Stimulated activated CD4-positive, alpha-beta T cell treated with anti-CD3 and anti-CD28 coated beads, Interleukin-1b, Interleukin-23, amount 100 ng/mL, for 1 hour (primary cell): ENCODE measurements at places on chromosomes 7 and 10.

DNA sequence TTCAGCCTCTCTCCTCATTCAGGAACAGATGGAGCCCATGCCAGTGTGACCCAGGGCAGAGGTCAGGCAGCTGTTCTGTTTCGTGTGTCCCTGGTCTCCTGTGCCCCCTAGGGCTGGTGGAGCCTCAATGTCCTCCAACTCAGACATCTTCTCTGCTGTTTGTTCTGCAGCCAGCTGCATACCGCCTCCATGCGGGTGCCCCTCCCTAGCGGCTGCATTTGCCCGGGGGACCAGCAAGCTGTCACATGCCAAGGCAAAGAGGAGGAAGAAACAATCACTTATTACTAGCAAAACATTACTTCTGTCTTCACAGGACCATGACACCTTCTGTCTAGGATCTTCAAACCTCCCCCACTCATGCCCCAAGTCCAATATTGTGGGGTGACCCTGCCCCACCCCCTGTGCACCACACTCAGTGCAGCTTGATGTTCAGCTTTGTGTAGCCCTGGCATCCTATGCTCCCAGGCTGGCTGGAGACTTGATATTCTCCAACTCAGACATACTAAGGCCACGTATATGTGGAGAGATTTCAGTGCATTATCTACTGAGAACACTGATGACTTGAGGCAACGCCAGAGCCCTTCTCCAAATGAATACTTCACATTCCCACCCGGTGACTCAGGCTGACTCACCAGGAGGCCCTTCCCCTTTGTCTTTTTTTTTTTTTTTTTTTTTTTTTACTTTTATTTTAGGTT is 188.9 kb downstream of the SKIDA1 start:
- no peak for DNase-seq

- DNase-seq: no peak
Measured at GRCh38 chr10:103921750-103922195, 3.8 kb upstream of the STN1 start.

DNA sequence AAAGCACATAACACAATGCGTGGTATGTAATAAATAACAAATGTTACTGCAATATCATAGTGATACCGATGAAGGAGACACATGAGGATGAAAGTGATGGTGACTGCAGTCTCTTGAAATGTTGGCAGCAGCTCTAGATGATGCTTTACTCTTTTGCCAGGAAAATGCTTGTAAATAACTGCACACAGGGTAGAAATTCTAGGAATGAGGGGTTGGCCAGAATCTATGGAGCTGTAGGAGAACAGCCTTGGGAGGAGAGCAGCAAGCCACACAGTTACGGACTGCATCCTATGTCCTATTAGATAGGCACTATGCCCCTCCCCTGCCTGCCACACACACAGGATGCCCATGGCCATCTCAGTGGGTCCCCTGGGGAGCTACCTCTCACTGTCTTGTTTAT is 97.6 kb upstream of the GSDME start:
- DNase-seq: no peak

GRCh38 chr10:21463436-21463835 is 62.0 kb downstream of the SKIDA1 start:
- no peak for DNase-seq

DNA sequence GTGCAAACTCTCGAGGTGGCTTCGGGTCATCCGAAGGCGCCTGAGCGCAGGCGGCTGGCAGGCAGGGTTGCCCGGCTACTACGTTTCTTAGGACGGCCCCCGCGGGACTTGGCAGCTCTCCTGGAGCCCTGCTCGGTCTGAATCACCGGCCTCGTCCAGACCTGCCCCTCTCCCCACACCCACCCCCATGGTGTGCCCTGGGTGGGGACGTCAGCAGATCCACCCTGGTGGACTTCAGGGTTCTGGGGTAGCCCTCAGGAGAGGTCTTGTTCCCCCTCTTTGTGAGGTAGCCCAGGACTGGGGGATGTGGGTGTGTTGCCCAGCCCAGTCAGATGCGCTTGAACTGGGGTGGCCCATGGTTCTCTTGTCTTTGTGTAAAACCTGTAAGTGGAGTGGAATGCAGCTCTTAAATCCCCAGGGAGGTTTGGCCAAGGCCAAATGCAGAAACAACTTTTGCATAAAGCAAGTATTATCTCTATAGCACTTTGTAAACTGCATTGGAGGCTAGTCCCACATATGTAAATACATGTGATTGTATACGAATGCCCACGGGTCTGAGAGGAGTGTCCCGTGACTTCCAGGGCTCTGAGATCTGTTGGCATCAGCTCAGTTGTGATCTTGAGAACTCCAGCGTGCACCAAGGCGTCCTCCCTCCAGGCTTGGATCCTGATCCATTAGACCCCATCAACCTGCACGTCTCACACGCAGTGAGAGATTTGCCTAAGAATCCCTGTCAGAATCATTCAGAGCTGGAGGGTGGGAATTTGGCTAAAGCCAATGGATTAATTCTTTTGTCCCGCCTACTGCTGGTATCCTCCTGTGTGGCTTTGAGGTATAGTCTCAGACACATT is 1.8 kb downstream of the PFKFB3 start:
- DNase-seq: no peak

DNA sequence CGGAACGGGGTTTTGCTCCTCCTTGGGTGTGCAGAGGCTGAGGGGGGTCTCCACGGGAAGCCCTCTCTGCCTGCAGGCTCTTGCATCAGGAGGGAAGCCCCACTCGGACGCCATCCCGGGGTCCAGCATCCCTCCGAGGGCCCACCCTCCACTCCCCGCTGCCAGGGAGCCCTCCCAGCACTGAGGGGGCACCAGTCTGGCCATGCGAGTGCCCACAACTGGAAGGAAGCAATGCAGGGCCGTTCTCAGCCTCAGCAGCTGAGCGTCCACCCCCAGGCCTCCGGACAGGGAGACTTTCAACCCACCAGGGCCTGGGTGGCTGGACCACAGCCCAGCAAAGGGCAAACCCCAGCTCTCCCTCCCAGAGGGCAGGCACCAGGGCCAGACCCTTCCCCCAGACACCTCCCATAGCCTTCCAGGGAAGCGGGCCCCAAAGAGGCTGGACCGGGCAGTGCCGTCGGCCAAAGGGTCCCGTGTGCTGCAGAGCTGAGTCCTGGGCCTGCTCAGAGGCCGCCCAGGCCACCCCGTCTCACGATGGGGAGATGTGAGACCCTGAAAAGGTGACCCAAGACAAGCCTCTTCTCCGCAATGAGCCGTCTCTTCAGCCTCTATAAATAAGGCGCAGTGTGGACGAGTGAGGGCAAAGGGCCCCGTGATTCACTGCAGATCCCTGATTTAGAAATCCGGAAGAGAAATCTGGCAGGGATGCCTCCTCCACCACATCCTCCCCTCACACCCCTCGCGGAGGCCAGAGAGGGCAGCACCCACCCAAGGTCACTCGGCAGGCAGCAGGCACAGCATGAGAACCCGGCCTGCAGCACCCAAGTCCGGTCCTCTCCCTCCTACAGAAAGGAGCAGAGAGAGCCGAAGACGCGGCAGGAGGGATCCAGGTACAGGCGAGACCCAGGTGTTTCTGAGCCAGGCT is 81.9 kb upstream of the DNAAF5 start:
- DNase-seq: no peak

DNA sequence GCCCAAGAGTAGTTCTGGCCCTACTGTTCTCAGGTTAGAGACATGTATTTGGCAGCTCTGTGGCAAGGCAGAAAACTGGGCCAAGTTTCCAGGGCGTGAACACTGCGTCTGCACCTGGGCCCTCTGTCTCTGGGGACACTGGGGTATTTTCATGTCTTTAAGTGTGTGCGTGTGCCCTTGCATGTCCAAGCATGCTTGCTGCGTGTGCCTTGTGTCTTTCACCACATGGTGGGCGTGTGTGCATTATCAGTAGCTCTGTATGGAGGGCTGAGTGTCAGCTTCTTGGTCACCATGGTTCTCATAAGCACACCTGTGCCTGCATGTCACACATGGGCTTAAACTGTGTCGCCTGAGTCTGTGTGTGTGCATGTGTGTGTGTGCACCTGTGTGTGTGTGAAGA is 69.3 kb downstream of the HIPK2 start:
- no peak for DNase-seq

GRCh38 chr7:133480868-133481267 is 228.0 kb downstream of the EXOC4 start:
- DNase-seq: no peak

DNA sequence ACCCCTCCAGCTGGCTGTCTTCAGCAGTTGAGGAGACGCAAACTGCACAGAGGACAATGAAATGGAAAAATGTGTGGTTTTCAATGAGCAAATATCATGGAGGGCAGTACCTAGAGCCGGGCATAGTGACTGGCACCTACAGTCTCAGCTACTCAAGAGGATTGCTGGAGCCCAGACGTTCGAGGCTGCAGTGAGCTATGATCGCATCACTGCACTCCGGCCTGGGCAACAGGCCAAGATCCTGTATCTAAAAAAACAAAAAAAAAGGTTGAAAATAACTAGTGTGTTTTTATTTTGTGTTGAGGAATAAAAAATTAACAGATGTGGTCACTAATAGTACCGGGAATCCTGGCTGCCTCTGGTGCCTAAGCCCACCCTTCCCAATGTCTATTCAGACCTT is 345.5 kb downstream of the GALNT17 start:
- DNase-seq: no peak

- DNase-seq: no peak
Measured at GRCh38 chr7:6502886-6503285, 48.4 kb downstream of the GRID2IP start.

- DNase-seq: no peak
Measured at GRCh38 chr10:118485641-118486040, 109.8 kb downstream of the PRLHR start.

- DNase-seq: no peak
Measured at GRCh38 chr10:74058658-74059057, 60.7 kb downstream of the VCL start.

DNA sequence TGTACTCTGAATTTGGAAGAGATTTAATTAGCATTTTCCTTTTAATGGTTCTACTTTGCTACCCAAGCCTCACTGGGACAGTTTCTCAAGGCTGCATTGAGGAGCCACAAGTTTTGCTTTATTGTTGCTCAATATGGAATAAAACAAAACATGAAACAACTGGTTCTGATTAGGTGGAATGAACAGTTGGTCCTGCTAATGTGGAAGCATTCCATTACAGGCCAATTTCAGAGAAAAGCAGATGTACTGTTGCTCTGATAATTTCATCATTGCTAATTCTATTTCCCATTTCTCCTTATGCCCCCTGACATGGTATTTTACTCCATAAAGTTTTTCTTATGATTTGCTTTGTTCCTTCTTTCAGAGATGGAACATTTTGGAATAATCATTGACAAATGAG is 66.0 kb upstream of the PAPSS2 start:
- DNase-seq: no peak

DNA sequence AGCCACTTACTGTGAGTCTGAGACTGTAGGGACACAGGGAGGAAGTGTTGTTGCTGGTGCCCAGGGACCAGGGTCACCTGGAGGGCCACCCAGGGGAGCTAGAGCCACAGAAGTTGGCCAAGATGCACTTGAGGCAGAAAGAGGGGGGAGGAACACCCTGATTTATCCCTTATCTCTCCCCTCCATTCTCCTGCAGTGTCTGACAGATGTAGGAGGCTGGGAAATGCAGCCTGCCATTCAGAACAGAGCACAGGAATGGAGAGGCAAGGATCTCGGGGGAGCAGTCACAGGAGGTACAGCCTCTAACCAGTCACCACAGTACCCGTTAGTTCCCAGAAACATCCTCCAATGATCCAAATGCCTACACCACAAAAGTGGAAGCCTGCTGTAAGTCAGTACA is 118.4 kb upstream of the SLC26A5 start:
- no peak for DNase-seq

- DNase-seq: no peak
Measured at GRCh38 chr10:123429706-123430221, 236.4 kb upstream of the GPR26 start.

DNA sequence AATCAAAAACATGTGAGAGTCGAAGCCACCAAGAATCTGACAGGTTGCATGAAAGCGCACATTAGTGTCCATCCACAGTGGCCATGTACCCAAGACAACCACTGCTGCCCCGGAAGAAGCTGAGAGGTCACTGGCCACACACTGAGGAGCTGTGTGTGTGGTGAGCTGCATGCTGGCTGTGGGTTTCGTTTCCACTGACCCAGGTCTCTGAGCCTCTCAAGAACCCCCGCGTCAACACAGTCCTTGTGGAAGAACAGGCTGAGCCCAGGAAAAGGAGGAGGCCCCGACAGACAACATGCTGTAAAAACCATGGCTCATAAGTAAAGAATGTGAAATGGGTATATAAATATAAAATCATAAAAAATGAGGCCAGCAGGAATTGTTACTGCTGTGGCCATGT is 8.2 kb downstream of the VIPR2 start:
- DNase-seq: no peak

- DNase-seq: no peak
Measured at GRCh38 chr10:87803831-87804230, 14.2 kb downstream of the ATAD1 start.

DNA sequence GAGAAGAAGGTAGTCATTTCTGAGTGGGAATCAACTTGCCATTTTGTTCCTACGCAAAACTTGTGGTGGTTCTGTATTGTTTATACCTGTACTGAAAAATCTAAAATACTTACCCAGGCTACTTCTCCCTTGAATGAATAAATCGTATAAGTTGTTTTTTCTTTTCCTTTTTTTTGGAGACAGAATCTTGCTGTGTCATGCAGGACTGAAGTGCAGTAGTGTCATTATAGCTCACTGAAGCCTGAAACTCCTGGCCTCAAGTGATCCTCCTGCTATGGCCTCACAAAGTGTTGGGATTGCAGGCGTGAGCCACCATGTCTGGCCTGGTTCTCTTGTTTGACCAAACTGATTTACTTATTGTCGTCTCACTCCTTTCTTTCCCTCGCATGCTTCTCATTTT is 27.9 kb downstream of the LUC7L2 start:
- no peak for DNase-seq

DNA sequence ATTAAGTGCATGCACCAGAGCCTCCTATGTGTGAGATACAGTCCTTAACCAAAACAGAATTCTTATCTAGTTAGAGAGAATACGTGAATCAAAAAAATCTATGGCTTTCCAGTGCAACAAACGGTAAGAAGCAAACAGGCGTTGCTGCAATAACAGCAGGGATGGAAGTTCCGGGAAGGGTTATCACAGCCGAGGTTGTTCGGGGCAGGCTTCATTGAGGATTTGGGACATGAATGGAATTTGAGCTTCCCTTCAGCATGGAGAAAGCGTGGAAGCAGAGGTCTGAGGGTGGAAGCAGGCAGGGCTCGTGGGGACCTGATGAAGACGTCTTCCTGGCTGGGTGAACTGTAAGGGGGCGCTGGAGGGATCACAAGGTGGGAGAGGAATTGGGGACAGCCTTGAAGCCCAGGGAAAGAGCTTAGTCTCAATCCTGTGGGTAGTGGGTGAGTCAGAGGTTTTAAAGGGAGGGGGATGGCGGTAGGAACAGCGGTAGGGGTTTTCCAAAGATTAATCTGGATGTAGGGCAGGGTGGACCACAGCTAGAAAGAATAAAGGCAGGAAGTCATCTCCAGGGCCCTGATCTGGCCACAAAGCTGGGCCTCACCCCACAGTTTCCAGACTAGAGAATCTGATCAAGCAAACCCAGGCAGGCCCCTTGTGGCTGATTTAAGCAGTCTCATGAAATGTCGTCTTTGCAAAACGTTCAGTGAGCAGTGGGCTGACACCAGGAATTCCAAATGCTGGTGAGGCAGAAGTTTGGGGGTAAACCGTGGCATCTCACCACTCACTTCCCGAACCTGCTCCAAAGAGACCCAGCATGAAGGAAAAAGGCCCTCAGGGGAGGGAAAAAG is 65.1 kb downstream of the CALML3 start:
- DNase-seq: no peak

GRCh38 chr10:62636825-62637248 is 167.7 kb upstream of the ADO start:
- DNase-seq: no peak
